ENCODE measurements at places on chromosomes 6 and 20.

DNA sequence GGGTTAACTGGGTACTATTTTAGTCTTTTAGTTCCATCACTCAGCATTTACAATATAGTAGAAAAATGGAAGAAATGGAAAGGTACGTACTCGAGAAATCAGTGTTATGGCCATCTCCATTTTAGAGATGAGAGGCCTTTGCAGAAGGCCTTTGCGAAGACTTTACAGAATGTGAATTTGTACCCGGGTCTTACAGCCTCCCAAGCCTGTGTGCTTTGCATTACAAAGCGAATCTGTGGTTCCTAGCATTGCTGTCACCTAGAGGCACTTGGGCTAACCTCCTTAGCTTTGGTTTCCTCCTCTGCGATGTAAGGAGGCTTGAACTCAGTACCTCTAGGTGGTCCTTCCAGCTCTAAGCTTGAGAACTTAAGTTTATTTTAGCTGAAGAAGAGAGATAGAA lies 10.9 kb downstream of the VAPB start:
- no peak for DNase-seq

DNA sequence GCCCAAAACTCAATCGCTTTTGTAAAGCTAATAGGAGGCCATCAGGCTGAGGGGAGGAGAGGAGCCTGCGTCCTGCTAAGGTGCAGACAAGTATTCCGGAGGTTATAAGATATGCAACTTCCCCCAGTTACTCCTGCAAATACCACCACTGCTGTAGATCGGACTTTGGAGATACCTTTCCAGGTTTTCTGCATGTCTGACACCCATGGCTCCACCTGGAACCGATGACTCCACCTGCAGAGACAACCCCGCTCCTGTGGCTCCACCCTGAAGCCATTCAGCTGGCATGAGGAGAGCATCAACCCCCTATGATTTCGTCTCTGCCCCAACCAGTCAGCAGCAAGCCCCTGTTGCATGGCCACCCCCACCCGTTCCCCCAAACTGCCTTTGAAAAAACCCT lies 59.7 kb upstream of the SAMD5 start:
- no peak for DNase-seq

DNA sequence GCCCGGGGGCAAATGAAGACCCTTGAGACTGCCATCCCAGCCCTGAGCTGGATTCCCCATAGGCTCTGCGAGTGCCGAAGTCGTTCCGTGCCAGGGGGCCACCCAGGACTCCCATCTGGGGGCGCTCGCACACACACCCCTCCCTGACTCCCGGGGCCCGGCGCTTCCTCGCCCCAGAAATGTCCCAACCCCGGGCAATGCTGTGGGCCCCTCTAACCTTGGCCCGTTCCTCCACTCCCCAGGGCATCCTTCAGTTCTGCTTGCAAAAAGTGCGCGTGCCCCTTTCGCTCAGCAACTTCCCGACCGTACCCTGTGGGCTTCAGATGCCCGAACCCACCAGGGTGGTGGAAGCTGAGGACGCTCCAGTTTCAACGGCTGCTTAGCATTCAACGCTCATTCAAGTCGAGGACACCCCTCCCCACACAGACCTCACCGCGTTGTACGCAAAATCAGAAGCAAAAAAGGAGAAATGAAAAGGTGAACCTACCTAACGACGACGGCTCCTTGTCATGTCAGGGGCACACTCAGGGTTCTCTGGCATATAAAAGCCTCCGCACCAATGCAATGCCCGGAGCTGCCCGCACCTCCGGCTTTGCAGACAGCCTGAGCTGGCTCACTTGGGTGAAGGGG lies 25.3 kb downstream of the RIPOR2 start:
- peak; percentile 34 for DNase-seq

DNA sequence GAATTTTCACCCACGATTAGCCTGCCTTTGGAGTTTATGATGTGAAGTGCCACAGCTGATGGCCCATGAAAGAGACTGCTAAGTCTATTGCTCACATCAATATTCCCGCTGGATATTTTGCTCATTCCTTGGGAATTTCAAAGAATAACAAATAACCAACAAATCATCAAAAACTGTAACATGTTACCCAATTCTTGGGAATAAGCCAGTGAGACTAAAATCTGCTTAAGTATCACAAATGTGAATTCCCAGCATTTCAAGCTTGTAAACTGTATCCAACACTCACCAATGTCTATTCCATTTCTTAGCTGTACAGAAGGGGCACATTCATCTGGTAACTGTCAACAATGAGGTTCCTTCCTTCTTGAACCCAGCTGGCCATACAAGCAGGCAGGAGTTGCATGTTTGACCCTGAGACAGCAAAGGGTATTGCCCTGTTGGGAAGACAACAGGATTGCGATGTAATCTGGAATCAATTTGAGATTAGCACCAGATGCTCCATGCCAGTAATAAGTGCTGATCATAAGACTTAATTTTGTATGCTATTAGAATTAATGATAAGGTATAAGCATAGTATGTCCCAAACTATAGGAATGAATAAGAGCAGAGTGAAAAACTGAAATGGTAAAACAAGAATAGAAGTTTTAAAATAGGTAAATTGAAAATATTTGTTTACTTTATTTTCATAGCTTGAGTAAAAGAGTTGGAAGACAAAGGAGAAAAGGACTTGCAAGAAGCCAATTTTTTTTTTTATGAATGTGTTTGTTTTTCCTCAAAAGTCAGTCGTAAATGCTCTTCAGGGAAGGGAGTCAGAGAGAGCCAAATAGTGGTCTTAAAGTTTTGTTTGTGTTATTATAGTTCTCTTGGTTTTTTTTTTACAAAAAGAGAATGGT lies 58.8 kb downstream of the RSPO3 start:
- no peak for DNase-seq

DNA sequence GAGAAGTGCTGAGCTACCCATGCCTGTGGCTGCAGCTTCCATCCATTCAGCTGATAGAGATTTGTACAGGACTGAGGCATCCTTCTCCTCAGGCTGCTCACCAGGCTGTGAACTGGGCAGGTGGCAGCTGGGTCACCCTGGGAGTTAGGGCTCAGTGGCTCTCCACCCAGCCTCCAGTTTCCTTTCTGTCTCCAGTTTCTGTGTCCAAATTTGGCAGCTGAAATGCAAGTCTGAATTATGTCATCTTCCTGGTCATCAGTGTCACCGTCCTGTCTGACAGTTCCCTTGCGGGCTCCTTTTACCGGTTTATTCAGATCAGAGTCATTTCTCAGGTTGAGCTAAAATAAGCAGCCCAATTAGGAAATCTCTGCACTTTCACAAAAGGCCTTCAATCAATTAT lies 93.3 kb downstream of the EDN1 start:
- DNase-seq: no peak

- DNase-seq: peak; percentile 85
These were observed 14.3 kb downstream of the PSMB9 start for GRCh38 chr6:32868257-32868788.

DNA sequence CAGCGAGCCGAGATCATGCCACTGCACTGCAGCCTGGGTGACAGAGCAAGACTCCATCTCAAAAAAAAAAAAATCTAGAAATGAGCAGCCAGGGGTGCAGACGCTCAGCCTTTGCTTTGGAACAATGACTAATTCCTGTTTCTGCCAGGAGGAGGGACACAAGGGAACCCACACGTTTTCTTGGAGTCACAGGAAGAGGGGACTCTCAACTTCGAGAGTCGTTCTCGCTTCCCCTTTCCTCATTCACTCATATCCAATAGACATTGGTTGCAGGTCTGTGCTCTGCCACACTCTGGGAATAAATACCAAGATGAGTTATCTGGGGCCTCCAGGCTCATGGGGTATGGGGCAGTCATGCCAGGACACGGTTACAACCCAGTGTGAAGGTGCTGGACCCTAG lies 91.5 kb upstream of the RREB1 start:
- DNase-seq: no peak

DNA sequence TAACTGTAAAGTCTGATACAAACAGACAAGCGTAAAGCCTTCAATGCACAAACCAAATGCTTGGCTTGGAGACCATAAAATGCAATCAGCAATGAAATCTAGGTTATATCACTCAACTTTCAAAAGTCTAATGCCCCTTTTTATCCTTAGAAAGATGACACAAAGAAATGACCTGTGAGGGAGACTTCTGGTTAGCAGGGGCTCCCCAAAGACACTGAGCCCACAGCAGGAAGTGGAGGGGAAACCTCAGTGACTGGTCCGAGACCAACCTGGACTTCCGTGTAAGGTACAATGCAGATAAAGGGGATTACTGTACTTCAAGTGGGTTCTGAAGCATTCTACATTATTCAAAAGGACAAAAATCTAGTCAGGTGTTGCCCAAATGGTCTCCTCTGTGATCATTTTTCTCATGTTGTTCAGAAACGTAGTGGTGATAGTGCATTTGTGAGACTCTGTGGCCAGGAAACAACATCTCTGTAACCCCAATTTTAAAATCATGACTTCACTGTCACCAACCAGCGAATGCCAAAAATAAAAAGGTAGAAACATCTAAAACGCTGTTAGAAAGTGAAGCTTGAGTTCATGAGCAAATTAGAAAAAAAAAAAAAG lies 88.2 kb downstream of the HIVEP2 start:
- no peak for DNase-seq

DNA sequence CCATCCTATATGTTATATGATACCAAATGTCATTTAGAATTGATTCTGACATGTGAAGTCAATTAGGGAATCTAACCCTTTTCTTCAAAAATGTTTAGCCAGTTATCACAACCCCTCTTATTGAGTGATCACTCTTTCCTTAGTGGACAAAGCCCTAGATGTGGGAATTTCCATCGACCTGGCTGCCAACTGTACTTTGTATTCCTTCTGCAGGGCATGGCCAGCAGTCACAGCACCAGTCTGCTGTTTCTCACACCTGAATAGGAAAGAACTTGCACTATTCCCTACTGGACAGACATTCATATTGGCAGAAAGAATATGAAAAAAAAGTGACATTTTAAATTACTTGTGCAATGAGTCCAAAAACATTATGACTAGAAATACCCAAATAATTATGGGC lies 271.0 kb downstream of the PACRG start:
- no peak for DNase-seq

GRCh38 chr6:55578537-55579363 lies at the start of gene HMGCLL1:
Gene HMGCLL1, minus strand, starts transcription at chr6:55579192. Its CDS starts 137 bp downstream, at chr6:55579055.
- DNase-seq: no peak

GRCh38 chr6:132751306-132751705 lies 6.4 kb downstream of the VNN2 start:
- no peak for DNase-seq

DNA sequence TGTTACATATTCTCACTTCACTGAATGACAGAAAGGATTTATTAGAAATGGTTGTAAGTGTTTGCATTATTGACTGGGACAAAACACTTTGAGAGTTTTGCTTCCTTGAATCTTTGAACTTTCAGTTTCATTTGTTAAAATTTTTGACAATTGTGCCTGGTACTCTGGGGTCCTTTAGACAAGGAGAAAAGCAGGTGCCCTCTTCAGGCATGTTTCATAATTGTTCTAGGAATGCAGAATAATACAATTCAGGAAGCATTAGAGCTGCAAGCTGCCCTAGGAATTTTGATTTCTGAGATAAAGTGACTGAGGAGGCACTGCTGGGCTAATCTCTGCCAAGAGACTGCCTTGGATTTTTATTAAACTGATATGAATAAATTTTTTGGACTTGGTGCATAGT lies 49.7 kb downstream of the TOP1 start:
- DNase-seq: no peak
